CD4-positive, alpha-beta T cell (primary cell): ENCODE measurements at places on chromosomes 7 and 10. TPM values are rescaled to one million over a fixed set of nuclear protein-coding genes. Genes with fewer than 3 reads are reported as not detected.

DNA sequence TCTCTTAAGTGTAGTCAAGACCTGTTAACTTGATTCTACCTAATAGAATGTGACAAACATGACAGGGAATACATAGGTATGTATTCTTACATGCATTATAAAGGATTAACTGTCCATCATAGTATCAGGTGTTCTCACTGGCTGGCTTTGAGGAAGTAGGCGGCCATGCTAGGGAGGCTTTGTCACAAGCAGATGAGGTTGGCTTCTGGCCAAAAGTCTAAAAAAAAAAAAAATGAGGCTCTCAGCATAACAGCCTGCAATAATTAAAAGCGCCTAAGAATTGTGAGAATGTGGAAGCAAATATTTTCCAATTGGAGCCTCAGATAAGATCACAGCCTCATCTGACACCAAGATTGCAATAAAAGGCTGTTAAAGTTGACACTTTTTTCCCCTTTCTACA lies 1256.8 kb upstream of the SORCS1 start:
- no peak overlapping the region for H3K27ac ChIP-seq
- no peaks in the 10 kb centered on the region for H3K36me3 ChIP-seq
- DNase-seq: no peak
- H3K4me3 ChIP-seq: no peak overlapping the region
- no peaks in the 10 kb centered on the region for H3K4me1 ChIP-seq

Gene SLC26A4
- total RNA-seq: not detected

Gene CLEC5A
- not detected for total RNA-seq

DNA sequence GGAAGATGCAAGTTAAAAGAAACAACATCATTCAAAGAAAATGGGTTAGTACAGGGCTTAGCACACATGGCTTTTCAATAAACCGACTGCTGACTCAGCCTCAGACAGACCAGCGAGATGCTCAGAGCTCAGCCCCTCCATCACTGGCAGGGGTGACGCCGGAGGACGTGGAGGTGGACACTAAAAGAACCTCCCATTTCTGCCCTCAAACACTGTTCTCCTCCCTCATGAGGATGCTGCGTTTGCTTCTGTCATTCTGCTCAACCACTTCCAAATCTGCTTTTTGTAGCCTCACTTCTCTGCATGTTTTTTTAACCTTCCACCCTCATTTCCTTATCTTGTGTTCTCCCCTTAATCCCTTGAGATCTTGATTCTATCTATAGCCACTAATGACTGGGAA lies 15.3 kb downstream of the DENND11 start:
- no peak overlapping the region for H3K4me3 ChIP-seq
- DNase-seq: no peak
- H3K27me3 ChIP-seq: no peaks in the 10 kb centered on the region
- H3K36me3 ChIP-seq: peaks cover 41% of the 10 kb centered on the region
- H3K4me1 ChIP-seq: no peaks in the 10 kb centered on the region

Gene LEP
- total RNA-seq: not detected

Gene PAPSS2
- not detected for total RNA-seq

GRCh38 chr10:22958338-22958737 lies 30.5 kb downstream of the ARMC3 start:
- no peaks in the 10 kb centered on the region for H3K4me1 ChIP-seq
- H3K36me3 ChIP-seq: no peaks in the 10 kb centered on the region
- DNase-seq: no peak
- H3K4me3 ChIP-seq: no peak overlapping the region
- H3K27ac ChIP-seq: no peak overlapping the region
- no peaks in the 10 kb centered on the region for H3K27me3 ChIP-seq

- no peak overlapping the region for H3K4me3 ChIP-seq
- DNase-seq: no peak
- no peak overlapping the region for H3K27ac ChIP-seq
- no peaks in the 10 kb centered on the region for H3K4me1 ChIP-seq
- no peaks in the 10 kb centered on the region for H3K36me3 ChIP-seq
These were observed 64.2 kb upstream of the GNAI1 start for GRCh38 chr7:80070391-80070790.

GRCh38 chr7:98970016-98970615 lies 91.8 kb downstream of the TRRAP start:
- peaks cover 92% of the 10 kb centered on the region for H3K36me3 ChIP-seq
- no peak for DNase-seq
- H3K27me3 ChIP-seq: no peaks in the 10 kb centered on the region

- DNase-seq: no peak
- H3K27me3 ChIP-seq: peaks cover 7% of the 10 kb centered on the region
- H3K4me1 ChIP-seq: peaks cover 11% of the 10 kb centered on the region
- H3K27ac ChIP-seq: no peak overlapping the region
- H3K36me3 ChIP-seq: no peaks in the 10 kb centered on the region
These were observed 248.5 kb downstream of the DNAJB6 start for GRCh38 chr7:157585113-157585861.

- peaks cover 3% of the 10 kb centered on the region for H3K36me3 ChIP-seq
- no peak overlapping the region for H3K4me3 ChIP-seq
- no peaks in the 10 kb centered on the region for H3K27me3 ChIP-seq
- no peak for DNase-seq
- no peak overlapping the region for H3K27ac ChIP-seq
- peaks cover 70% of the 10 kb centered on the region for H3K4me1 ChIP-seq
These were observed 16.7 kb downstream of the INPP5A start for GRCh38 chr10:132554053-132554990.

GRCh38 chr7:99125505-99125865 lies 18.4 kb downstream of the SMURF1 start:
- no peaks in the 10 kb centered on the region for H3K27me3 ChIP-seq
- peaks cover 2% of the 10 kb centered on the region for H3K4me1 ChIP-seq
- DNase-seq: no peak
- no peak overlapping the region for H3K4me3 ChIP-seq
- H3K27ac ChIP-seq: no peak overlapping the region
- peaks cover under 1% of the 10 kb centered on the region for H3K36me3 ChIP-seq

Gene SEMA3A
- total RNA-seq: 0.60 TPM

Gene ANTXRL
- not detected for total RNA-seq

DNA sequence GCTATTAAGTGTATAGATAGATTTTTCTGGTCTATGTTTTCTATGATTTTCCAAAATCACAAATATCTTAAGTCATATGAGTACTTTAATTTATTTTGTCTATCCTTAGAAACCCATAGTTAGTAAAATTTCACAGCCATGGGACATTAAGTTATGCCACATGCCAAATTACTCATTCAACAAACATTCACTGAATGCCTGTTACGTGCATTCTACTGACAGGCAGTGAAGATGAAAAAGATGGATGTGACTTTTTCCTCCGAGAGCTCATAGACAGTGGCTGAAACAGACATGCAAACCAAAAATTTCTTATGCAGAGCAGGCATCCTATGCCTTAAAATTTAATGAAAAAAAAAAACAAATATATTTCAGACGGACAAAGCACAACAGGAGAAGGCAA lies 84.9 kb downstream of the CHRM2 start:
- no peak overlapping the region for H3K27ac ChIP-seq
- no peak for DNase-seq
- no peaks in the 10 kb centered on the region for H3K27me3 ChIP-seq
- no peaks in the 10 kb centered on the region for H3K4me1 ChIP-seq
- H3K4me3 ChIP-seq: no peak overlapping the region

Gene CPEB3
- total RNA-seq: 1.2 TPM

Gene SORCS1
- not detected for total RNA-seq

GRCh38 chr7:25624051-25624450 lies 395.8 kb upstream of the NPVF start:
- H3K36me3 ChIP-seq: no peaks in the 10 kb centered on the region
- H3K4me3 ChIP-seq: no peak overlapping the region
- peaks cover 18% of the 10 kb centered on the region for H3K4me1 ChIP-seq

- no peak for DNase-seq
- H3K4me3 ChIP-seq: no peak overlapping the region
- peaks cover 63% of the 10 kb centered on the region for H3K4me1 ChIP-seq
These were observed 72.1 kb downstream of the ZMIZ1 start for GRCh38 chr10:79140855-79141254.

GRCh38 chr7:138900035-138900828 lies 81.0 kb downstream of the KIAA1549 start:
- H3K27ac ChIP-seq: no peak overlapping the region
- no peaks in the 10 kb centered on the region for H3K36me3 ChIP-seq
- H3K27me3 ChIP-seq: no peaks in the 10 kb centered on the region
- DNase-seq: no peak
- peaks cover 27% of the 10 kb centered on the region for H3K4me1 ChIP-seq

Gene RTKN2
- total RNA-seq: 3.9 TPM

Gene MACC1
- total RNA-seq: 0.14 TPM

Gene RAMP3
- total RNA-seq: not detected

- H3K36me3 ChIP-seq: no peaks in the 10 kb centered on the region
- H3K27ac ChIP-seq: no peak overlapping the region
- H3K4me3 ChIP-seq: no peak overlapping the region
- no peaks in the 10 kb centered on the region for H3K4me1 ChIP-seq
These were observed 317.1 kb upstream of the NPVF start for GRCh38 chr7:25545124-25546008.

DNA sequence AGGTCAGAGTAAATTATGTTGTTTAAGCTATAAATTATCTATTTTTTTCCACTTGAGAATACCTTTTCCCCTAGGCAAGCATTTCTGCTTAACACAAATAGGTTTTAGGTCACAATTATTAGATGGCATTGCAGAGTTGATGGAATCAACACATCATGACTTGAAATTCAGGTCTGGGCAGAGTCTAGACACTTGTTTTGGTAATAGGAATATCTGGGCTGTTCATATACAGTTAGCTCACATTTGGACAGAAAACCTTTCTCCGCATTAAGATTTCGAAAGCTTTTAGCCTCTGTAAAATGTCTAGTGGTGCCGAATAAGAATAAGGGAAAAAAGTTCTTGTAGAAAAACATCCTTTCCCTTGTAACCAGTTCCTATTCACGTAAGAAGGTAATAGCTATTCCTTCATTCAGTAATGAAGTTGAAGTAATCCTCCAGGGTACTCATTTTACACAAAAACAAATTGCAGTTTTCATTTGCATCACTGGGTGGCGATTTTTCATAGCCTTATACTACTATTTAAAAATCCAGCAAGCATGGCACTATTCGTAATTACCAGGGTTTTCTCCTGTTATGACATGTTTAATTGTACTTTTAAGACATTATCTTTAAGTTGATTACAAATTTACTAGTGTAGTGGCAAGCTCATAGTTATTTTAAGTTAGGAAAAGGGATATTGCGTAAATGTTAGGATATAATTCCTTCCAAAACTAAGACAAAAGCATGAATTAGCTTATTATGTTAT lies 37.0 kb downstream of the RPA3 start:
- no peaks in the 10 kb centered on the region for H3K36me3 ChIP-seq
- H3K4me1 ChIP-seq: no peaks in the 10 kb centered on the region
- no peak overlapping the region for H3K27ac ChIP-seq
- H3K4me3 ChIP-seq: no peak overlapping the region

Gene TBATA
- total RNA-seq: not detected

GRCh38 chr10:77328272-77328816 lies 309.3 kb downstream of the KCNMA1 start:
- no peaks in the 10 kb centered on the region for H3K36me3 ChIP-seq
- no peak overlapping the region for H3K4me3 ChIP-seq
- H3K27me3 ChIP-seq: no peaks in the 10 kb centered on the region
- no peaks in the 10 kb centered on the region for H3K4me1 ChIP-seq

DNA sequence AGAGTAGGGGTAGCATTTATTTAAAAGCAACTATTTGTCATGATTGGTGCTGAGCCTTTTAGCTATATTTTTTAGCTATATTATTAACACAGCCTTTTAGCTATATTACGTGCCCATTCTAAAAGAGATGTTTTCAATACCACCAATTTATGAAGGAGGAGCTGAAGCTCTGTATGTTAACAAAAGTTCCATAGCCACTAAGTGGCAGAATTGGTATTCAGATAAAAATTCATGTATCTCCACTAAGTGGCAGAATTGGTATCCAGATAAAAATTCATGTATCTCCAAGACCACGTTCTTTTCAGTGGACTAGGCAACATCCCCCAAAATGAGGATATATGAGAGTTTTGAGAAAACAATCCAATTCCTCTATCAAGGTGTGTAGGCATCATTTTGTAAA lies 268.6 kb downstream of the HGF start:
- no peaks in the 10 kb centered on the region for H3K27me3 ChIP-seq
- no peak overlapping the region for H3K4me3 ChIP-seq
- no peaks in the 10 kb centered on the region for H3K4me1 ChIP-seq
- DNase-seq: no peak
- H3K36me3 ChIP-seq: no peaks in the 10 kb centered on the region

- DNase-seq: peak; percentile 65
- H3K27me3 ChIP-seq: no peaks in the 10 kb centered on the region
- H3K36me3 ChIP-seq: peaks cover 6% of the 10 kb centered on the region
- H3K4me3 ChIP-seq: peak within 1 kb of the TSS; percentile 85
These were observed at the start of gene VOPP1 for GRCh38 chr7:55572378-55573233. VOPP1 (minus strand) TSS chr7:55572502; CDS start chr7:55572324, 178 bp downstream.

Gene NUDT1
- 12.8 TPM for total RNA-seq

GRCh38 chr10:74855439-74855838 lies 29.0 kb downstream of the KAT6B start:
- no peaks in the 10 kb centered on the region for H3K27me3 ChIP-seq
- DNase-seq: no peak
- H3K27ac ChIP-seq: no peak overlapping the region
- H3K4me3 ChIP-seq: no peak overlapping the region
- peaks cover 12% of the 10 kb centered on the region for H3K4me1 ChIP-seq

DNA sequence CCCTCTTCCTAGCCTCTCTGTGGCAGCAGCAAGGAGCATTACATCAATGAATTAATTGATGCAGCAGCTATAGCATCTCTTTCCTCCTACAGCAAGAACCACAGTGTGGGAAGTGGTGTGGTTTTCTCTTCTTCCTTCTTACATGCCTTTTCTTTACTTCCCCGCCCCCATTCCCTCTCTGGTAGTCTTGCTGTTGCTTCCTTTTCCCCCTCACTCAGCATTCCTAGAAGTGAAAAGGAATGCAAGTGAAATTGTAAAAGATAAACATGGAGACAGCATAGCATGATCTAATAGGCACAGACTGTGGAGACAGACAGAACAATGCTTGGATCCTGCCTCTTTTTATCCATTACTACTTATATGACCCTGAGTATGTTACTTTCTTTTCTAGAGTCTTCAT lies 370.5 kb upstream of the BMPER start:
- no peaks in the 10 kb centered on the region for H3K27me3 ChIP-seq
- no peak for DNase-seq

DNA sequence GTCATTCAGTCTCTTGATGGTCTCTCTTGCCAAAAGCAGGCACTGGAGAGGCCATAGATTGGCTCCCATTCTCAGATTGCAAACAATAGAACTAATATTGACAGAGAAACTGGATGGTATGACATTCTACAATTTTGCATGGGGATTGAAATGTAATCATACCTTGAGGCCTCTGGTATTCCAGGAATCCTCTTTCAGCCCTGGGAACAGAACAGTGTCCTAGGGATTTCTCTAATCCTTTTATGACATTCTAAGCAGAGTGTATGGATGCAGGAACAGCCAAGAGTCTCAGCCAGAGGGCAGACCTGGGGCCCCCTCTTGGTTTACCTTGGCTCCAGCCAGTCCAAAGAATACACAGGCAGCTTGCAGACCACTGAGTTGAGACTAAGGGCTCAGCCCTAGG lies 206.4 kb downstream of the KCNMA1 start:
- no peaks in the 10 kb centered on the region for H3K4me1 ChIP-seq
- H3K4me3 ChIP-seq: no peak overlapping the region
- no peaks in the 10 kb centered on the region for H3K36me3 ChIP-seq
